ENCODE measurements at places on chromosomes 12 and 14. TPM values are rescaled to one million over a fixed set of nuclear protein-coding genes. Genes with fewer than 3 reads are reported as not detected.

TTC6 gene
- total RNA-seq = 0.34 TPM

OAS1 gene
- total RNA-seq = 92.2 TPM

CBLN3 gene
- 1.4 TPM for total RNA-seq

FGF6 gene
- not detected for total RNA-seq

ERH gene
- total RNA-seq = 340 TPM

DBX2 gene
- total RNA-seq = not detected

STAB2 gene
- total RNA-seq = not detected

ZNF664 gene
- 62.1 TPM for total RNA-seq

TSPAN19 gene
- total RNA-seq = 0.18 TPM

KLRB1 gene
- not detected for total RNA-seq

FSCB gene
- total RNA-seq = not detected

SLC39A5 gene
- not detected for total RNA-seq

LRFN5 gene
- total RNA-seq = not detected

EID3 gene
- 8.4 TPM for total RNA-seq

ACSM4 gene
- total RNA-seq = not detected

PA2G4 gene
- 323 TPM for total RNA-seq

Measured in A549 treated with RU486 at 1 μM for 4 hours (cell line).